ENCODE measurements at places on chromosomes 3 and 15. TPM values are rescaled to one million over a fixed set of nuclear protein-coding genes. Genes with fewer than 3 reads are reported as not detected.

HIGD2B gene
- polyA plus RNA-seq: not detected

DNA sequence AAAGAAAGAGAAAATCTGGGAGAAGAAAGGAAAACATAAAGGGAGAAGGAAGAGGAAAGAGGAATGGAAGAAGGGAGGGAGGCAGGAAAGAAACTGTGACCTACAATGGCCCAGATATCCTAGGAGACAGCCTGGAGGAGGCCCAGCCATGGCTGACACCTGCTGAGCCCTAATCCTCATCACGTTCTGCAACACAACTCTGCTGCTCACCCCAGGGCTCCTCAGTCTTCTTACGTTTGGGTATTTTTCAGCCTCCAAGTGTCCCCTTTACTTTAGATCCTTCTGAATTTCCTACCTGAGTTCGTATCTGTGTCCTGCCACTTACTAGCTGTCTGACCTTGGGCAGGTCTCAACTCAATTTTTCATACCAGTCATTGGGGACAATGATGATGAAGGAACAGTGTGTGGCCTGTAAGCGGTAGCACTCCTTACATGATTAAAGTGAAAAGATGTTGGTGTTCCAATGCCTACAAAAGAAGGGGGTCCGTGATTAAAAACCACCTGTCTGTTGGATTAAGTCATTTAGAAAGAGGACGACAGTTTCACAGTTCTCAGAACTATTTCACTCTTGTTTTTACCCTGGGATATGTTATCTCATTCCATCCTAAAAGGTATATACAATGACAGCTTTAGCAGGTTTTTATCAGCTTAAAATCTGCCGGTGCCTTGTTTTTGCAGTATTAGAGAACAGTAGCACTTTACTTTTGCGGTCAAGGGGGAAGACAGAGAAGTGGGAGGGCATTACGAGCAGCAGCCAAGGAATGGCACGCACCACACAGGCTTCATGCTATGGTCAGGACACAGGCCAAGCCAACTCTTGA lies 47.4 kb downstream of the CCR4 start:
- H3K27ac ChIP-seq: no peak overlapping the region
- no peak for DNase-seq
- no peaks in the 10 kb centered on the region for H3K4me1 ChIP-seq
- peaks cover 13% of the 10 kb centered on the region for H3K36me3 ChIP-seq
- H3K4me3 ChIP-seq: no peak overlapping the region
- no peaks in the 10 kb centered on the region for H3K27me3 ChIP-seq

- H3K27ac ChIP-seq: no peak overlapping the region
- no peak for DNase-seq
- H3K4me3 ChIP-seq: no peak overlapping the region
Observed at GRCh38 chr3:182500289-182500688, 293.0 kb upstream of the ATP11B start.

LRRC2 gene
- 2.9 TPM for polyA plus RNA-seq

GRCh38 chr3:143771939-143772338 lies 76.3 kb downstream of the SLC9A9 start:
- H3K4me3 ChIP-seq: no peak overlapping the region
- H3K4me1 ChIP-seq: no peaks in the 10 kb centered on the region
- no peak overlapping the region for H3K27ac ChIP-seq
- H3K27me3 ChIP-seq: no peaks in the 10 kb centered on the region

DNA sequence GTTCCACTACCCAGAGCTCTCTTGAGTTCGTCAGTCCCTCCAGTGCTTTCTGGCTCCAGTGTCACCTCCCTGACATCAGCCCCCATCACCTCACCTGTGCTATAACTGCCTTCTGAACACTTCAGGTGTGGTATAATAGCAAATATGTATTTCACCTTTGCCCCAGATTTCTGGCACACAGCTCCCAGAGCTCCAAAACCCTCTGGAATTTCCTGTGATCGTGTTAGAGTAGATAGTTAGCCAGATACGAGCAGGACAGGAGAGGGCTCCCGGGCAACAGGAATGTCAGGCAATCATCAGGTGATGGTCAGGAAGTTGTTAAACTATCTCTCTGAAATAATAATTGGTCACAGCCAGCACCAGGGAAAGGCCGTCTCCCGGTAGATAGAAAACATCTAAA lies 22.6 kb upstream of the LIMD1 start:
- no peak overlapping the region for H3K4me3 ChIP-seq
- H3K27ac ChIP-seq: no peak overlapping the region
- peaks cover 2% of the 10 kb centered on the region for H3K4me1 ChIP-seq
- no peaks in the 10 kb centered on the region for H3K27me3 ChIP-seq

DNA sequence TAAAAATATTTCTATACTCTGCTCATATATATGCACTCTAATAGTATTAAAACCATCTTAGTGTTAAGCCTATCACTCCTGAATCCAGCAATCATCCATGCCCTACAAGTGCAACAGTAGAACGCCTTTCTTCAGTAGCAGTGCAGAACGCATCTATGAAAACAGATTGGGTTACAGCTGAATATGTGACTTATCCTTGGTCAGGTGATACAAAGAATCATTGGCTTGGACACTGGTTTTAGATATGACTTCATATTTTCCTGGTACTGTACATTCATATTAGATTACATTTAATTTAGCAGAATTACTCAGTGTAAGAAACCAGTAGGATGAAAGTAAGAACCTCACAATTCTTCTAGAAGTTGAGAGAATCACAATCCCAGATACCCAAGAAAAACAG lies 43.3 kb downstream of the ZNF106 start:
- H3K4me3 ChIP-seq: no peak overlapping the region
- H3K4me1 ChIP-seq: peaks cover 2% of the 10 kb centered on the region
- H3K27ac ChIP-seq: no peak overlapping the region
- H3K27me3 ChIP-seq: no peaks in the 10 kb centered on the region
- no peak for DNase-seq
- peaks cover 47% of the 10 kb centered on the region for H3K36me3 ChIP-seq

SH3GL3 gene
- polyA plus RNA-seq: not detected

Data from IMR-90 (cell line).